ENCODE measurements at places on chromosomes 1 and 21. TPM values are rescaled to one million over a fixed set of nuclear protein-coding genes. Genes with fewer than 3 reads are reported as not detected.

The LCE1B gene
- total RNA-seq, result not detected

The TRAPPC10 gene
- total RNA-seq, result 30.3 TPM

The FCN3 gene
- 11.6 TPM for total RNA-seq

The THEM5 gene
- not detected for total RNA-seq

The BSND gene
- total RNA-seq, result not detected

The AADACL4 gene
- not detected for total RNA-seq

The HORMAD1 gene
- total RNA-seq, result 0.65 TPM

The TRNP1 gene
- 13.2 TPM for total RNA-seq

The NT5C1A gene
- 1.1 TPM for total RNA-seq

The KLF17 gene
- 0.32 TPM for total RNA-seq

The PCSK9 gene
- total RNA-seq, result 0.32 TPM

The DYRK1A gene
- total RNA-seq, result 68.2 TPM

The NEXN gene
- total RNA-seq, result 111 TPM

The OR2T29 gene
- not detected for total RNA-seq

The PLCH2 gene
- 0.33 TPM for total RNA-seq

The SERINC2 gene
- 3.9 TPM for total RNA-seq

The CELA2B gene
- not detected for total RNA-seq

The MAP10 gene
- 1.2 TPM for total RNA-seq

The PTGS2 gene
- total RNA-seq, result 9.3 TPM

The TP53BP2 gene
- total RNA-seq, result 39.6 TPM

The RPTN gene
- total RNA-seq, result not detected

The CHML gene
- total RNA-seq, result 4.9 TPM

The TMCC2 gene
- 4.6 TPM for total RNA-seq

The AMIGO1 gene
- total RNA-seq, result 5.2 TPM

The PLD5 gene
- total RNA-seq, result 7.4 TPM

The ERICH3 gene
- 0.05 TPM for total RNA-seq

The DFFB gene
- 5.2 TPM for total RNA-seq

The ACTA1 gene
- total RNA-seq, result 6.8 TPM

The KRTAP19-5 gene
- not detected for total RNA-seq

The TBX19 gene
- total RNA-seq, result 1.8 TPM

The RGS8 gene
- total RNA-seq, result not detected

The ADAMTS5 gene
- 20.4 TPM for total RNA-seq

The KIF2C gene
- total RNA-seq, result 0.93 TPM

The PLA2G4A gene
- total RNA-seq, result 18.6 TPM

The RNF223 gene
- total RNA-seq, result not detected

The KLHDC7A gene
- total RNA-seq, result not detected

The CA14 gene
- not detected for total RNA-seq

The BACE2 gene
- total RNA-seq, result 102 TPM

The HSPA6 gene
- 6.4 TPM for total RNA-seq

The PALMD gene
- 31.0 TPM for total RNA-seq

The SPATA17 gene
- total RNA-seq, result 0.48 TPM

The CD101 gene
- 2.1 TPM for total RNA-seq

The SCCPDH gene
- total RNA-seq, result 23.2 TPM

The IVL gene
- total RNA-seq, result not detected

All from posterior vena cava (tissue), 2 donors.